Endothelial cell (in vitro differentiated cells): ENCODE measurements at places on chromosomes 1 and 21. TPM values are rescaled to one million over a fixed set of nuclear protein-coding genes. Genes with fewer than 3 reads are reported as not detected.
A peak's percentile ranks its signal among the peaks of the same experiment; 100 is the strongest.

- no peak for DNase-seq
Measured at GRCh38 chr1:193479187-193479586, 292.8 kb upstream of the B3GALT2 start.

GRCh38 chr1:245332513-245332912 is 177.7 kb downstream of the KIF26B start:
- DNase-seq, result no peak

GRCh38 chr1:226764533-226764932 is 25.5 kb upstream of the ITPKB start:
- DNase-seq, result no peak

DNA sequence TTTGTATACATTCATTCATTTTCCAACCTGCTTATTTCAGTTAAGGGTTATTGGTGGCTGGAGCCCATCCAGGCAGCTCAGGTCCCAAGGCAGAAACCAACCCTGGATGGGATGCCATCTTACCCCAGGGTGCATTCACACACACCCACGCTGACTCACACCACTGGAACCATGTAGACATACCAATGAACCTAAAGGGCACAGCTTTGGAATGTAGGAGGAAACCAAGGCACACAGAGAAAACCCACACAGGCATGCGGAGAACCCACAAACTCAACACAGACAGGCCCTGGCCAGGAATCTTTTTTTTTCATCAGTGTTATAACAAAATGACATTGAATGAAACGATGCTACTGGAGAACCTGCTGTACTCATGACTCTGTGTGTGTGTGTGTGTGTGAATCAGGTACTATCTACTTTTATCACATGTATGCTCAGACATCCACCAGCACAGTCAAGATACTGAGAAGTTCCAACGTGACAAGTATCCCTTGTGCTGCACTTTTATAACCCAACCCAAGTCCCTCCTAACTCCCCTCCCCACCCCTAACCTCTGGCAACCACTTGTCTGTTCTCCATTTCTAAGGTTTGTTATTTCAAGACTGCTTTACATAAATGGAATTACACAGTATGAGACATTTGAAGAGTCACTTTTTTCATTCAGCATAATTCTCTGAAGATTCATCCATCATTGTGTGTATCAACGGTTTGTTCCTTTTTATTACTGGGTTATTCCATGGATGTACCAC is 286.8 kb upstream of the PLD5 start:
- DNase-seq, result no peak

DNA sequence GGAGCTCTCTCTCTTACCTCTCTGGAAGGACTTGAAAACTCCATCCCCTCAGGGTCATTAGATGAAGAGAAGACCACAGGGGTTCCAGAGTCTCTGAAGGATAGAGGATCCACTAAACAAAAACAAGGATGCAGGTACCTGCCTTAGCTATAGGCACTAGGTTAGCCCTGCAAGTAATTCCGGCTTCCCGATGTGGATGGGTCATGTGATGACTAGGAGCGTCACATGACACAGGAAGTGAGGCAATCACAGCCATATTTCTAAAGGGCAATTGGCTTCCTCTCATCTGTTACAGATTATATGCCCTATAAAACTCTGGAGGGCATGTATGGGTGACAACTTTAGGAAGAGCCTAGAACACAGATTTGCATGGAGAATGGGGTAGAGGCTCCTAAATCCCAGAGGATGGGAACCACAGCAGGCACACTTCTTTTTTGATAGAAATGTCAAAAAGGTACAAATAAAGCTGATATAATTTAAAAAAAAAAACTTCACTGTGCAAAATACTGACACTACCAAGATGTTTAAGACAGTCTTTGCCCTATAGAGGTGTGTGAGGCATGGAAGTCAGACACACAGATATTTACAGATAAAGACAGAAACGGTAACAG is 14.1 kb downstream of the ENTREP3 start:
- DNase-seq, result peak; percentile 51

CFAP74 gene
- total RNA-seq, result not detected

GRCh38 chr21:38831526-38832467 is 26.1 kb downstream of the ETS2 start:
- no peak for DNase-seq

DNA sequence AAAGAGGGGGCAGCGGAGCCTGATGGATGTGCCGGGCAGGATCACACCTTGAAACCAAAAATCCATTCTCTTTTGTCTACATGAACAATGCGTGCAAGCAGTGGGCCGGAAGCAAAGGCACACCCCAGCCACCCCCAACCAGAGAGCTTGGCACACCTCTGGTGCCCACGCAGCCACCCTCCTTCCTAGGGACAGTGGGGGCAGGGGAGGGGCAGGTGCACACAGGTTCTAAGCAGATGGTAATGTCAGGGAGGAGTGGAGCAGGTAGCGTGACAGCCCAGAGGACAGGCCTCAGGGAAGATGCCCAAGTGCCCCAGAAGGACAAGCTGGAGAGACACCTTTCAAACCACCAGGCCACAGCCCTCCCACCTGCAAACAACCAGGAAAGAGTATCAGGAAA is 36.5 kb downstream of the SYF2 start:
- no peak for DNase-seq

SCAF4 gene
- 49.7 TPM for total RNA-seq

- no peak for DNase-seq
Measured at GRCh38 chr1:92123868-92124267, 43.7 kb downstream of the BTBD8 start.

DNA sequence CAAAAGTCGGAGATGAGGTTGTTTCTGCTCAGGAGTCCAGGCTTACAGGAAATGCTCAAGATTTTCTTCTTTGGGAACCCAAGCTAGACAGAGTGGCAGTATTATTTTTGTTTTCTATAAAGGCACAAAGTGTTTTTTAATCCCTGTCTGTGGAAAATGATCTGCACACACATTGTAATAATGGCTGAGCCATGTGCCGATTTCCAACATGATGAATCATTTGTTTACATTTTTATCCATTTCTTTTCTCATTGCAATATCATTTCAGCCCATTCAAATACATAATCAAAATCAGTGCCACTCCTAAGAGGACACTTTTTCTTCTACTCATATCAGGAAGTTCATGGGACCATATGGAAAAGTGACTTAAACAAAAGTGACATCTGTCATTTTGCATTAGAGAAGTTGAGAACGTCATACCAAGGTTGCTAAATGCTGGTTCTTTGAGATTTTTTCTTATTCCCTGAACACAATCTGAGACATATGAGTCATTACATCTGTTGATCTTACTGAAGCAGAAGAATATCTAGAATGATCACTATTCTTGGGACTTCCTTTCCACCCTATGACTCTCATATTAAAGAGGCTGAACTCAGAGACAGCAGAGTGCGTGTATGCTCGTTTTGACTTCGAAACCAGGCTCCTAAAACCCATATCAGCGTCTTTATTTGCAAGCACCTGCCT is 44.9 kb downstream of the ACTA1 start:
- DNase-seq, result no peak

GRCh38 chr1:96840396-96840795 is 118.8 kb downstream of the PTBP2 start:
- no peak for DNase-seq

FLAD1 gene
- 35.9 TPM for total RNA-seq

- no peak for DNase-seq
Measured at GRCh38 chr1:180136968-180137356, 17.7 kb upstream of the QSOX1 start.

DNA sequence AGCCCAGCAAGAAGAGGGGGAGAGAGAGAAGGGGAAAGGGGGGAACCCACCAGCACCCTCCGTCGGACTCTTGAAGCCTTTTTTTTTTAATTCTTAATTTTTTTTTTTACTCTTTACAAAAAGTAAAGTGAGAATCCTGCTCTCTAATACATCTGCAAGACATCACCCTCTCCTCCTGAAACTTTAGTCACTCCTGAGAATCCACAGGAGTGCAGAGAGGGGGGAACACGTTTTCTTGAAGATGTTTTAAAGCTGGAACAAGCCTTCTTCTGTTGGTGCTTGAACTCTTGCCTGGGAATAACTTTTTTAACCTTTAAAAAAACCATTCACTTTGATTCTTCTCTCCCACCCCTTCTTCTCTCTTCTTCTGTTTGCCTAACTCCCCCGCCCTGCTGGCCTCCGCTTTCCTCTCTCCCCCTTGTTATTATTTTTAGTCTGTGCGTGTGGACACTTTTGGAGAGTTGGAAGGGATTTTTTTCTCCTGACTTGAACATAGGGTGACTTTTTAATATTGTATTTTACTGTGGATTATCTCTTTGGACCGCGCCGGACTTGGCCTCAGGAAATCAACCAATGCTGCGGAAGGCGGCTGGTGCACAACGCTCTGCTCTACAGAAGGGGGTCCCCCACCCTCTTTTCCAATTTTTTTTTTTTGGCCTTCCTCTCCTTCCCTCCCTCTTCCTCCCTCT is 383 bp upstream of the PRRX1 start:
- no peak for DNase-seq

GRCh38 chr1:200153277-200154055 is 126.0 kb downstream of the NR5A2 start:
- no peak for DNase-seq

TOE1 gene
- total RNA-seq, result 9.7 TPM

CFHR2 gene
- total RNA-seq, result not detected

DNA sequence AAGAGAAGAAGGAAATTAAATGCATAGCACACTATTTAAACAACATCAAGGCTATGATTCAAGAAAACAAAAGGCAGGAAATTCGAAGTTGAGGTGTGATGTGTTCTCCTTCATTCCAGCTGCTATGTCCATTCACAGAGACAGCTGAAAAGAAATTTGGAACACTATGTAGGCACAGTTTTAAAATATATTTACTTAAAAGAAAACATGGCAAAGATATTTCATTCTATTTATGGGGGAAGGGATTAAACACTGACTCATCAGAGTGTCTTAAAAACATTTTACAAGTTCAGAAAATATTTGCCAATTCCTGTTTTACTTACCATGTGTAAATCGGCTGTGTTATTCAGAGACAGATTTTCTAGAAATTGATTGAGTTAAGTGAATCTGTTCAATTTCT is 39.4 kb upstream of the NGF start:
- DNase-seq, result no peak

GRCh38 chr1:46246548-46247435 is 771 bp upstream of the RAD54L start:
- no peak for DNase-seq

- peak; percentile 28 for DNase-seq
Measured at GRCh38 chr1:38727684-38728584, 131.6 kb downstream of the RRAGC start.

PLPPR5 gene
- 1.1 TPM for total RNA-seq

ABCA4 gene
- total RNA-seq, result 51.7 TPM

GRCh38 chr1:181909010-181909409 is 152.5 kb downstream of the ZNF648 start:
- no peak for DNase-seq

DNA sequence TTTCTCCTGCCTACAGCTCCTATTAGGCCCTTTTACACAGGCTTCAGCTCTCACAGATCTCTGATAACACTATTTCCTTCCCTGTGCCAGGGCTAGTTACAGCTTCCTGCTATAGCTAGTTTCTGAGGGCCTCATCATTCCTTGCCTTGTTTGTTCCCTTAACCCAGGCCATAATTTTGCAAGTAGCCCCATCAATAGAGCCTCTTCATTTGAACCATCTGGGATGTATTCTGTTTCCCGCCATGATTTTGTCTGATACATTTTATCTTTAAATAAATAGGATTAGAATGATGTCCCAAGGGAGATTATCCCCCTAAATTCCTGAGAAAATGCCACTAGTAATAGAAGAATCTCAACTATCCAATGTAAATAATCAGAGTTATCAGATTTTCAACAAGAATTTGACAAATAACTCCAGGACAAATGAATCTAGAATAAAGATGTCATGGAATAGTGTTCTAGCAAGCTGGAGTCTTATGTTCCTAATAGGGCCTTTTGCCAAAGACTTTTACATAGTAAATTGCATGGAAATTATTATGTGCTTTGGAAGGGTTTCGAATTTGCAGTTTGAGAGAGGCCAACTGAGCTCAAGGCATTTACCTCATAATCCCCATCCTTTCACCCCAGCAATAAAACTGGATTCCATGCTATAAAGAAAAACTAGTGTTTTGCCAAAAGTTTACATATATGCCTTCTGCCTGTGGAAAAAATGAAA is 16.1 kb downstream of the IFT25 start:
- DNase-seq, result no peak

DNA sequence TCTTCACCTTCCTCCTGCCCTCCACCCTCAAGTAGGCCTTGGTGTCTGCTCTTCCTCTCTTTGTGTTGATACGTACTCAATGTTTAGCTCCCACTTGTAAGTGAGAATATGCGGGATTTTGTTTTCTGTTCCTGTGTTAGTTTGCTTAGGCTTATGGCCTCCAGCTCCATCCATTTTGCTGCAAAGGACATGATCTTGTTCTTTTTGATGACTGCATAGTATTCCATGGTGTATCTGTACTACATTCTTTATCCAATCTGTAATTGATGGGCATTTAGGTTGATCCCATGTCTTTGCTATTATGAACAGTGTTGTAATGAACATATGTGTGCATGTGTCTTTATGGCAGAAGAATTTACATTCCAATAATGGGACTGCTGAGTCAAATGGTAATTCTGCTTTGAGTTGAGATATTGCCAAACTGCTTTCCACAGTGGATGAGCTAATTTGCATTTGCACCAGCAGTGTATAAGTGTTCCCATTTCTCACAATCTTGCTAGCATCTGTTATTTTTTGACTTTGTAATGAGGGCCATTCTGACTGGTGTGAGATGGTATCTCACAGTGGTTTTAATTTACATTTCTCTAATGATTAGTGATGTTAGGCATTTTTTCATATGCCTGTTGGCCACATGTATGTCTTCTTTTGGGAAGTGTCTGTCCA is 272.7 kb downstream of the SDCCAG8 start:
- no peak for DNase-seq

ATP6V1G3 gene
- not detected for total RNA-seq

BNIPL gene
- 1.5 TPM for total RNA-seq

GREM2 gene
- total RNA-seq, result 0.23 TPM

KRTAP12-2 gene
- total RNA-seq, result not detected

GRCh38 chr1:240100371-240100934 is 8.8 kb downstream of the FMN2 start:
- no peak for DNase-seq

GRCh38 chr1:227938911-227939790 is 8.6 kb downstream of the WNT9A start:
- DNase-seq, result no peak

CYP2J2 gene
- 0.64 TPM for total RNA-seq

DNA sequence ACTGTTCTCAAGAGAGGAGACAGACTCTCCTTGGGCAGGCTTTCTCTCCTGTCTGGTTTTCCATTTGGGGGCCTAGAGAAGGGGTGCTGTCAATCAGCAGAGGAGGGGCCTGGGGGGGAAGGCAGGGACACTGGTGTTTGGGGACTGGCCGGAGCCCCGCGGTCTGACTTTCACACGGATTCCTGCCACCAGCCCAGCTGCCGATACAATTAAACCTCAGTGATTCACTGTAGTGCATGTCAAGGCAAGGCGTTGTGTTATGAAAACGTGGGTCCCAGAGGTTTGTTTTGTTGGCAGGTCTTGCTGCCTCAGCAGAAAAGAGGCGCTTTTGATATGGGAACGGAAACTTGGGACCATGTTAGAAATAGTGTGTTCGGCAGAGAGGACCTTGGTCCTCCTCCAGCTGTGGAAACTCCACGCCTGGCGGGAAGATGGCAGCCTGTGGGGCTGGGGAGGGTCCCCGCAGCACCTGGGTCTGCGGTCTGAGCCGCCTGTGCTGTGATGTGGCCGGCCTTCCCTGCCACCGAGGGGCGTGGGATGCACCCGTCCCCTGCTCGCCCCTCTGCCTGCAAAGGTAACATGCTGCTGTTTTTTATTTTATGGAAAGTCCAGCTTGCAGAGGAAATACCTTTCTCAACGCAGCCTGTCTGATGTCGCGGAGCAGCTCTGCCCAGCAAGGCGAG is 47.6 kb downstream of the SPSB1 start:
- DNase-seq, result no peak

ADAM30 gene
- not detected for total RNA-seq
